ENCODE measurements at places on chromosomes 5 and 9.

GRCh38 chr5:143560378-143560777 is 156.9 kb upstream of the NR3C1 start:
- no peak for DNase-seq

DNA sequence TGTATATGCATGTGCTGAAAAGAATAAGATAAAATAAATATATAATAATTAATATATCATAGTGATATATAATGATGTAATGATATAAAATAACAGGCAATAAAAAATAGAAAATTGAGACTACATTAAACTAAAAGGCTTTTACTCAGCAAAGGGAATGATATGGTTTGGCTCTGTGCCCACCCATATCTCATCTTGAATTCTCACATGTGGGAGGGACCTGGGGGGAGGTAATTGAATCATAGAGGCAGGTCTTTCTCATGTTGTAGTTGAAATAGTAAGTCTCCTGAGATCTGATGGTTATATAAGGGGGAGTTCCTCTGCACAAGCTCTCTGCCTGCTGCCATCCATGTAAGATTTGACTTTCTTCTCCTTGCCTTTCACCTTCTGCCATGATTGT is 1550.9 kb upstream of the CDH6 start:
- DNase-seq = no peak

DNA sequence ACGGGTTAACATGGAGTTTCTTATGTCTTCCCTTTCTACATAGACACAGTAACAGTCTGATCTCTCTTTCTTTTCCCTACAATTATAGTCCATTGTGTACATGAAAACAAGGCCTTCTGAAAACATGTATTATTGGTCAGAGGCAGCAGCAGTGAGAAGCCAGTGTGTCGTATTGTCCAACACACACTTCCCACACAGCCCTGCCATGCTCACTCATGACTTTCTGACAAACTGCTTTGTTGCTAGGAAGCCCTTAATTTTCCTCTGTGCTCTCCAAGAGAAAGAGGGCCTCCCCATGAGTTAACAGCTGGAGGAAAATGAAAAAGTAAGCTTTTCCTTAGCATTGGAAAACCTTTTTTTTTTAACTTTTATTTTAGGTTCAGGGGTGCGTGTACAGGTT is 56.4 kb upstream of the N4BP3 start:
- no peak for DNase-seq

DNA sequence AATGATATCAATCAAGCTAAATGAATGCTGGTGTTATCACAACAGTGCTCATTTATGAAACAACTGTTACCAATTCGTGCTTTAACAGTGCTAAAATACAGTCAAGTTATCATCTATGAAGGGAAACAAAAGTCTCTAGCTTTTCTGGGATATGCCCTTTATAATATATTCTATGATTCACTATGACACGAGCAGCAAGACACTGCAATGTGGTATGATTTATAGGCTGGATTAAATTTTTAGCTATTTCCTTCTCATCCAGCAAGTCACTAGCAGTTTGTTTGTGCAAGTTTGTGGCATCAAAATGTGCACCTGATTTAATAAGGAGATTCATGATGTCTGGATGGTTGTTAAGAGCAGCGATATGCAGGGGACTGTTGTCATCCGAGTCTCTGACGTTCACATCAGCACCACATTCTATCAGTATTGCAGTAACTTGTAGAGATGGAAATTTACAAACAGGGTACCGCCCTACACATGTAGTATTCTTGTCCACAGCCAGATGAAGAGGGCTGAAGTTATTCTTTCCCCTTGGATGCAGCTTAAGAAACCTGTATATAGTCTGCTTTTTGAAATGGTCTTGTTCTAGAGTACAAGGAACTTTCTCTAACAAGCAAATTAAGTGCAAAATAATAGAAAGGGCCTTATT is 20.3 kb downstream of the FEM1C start:
- no peak for DNase-seq

DNA sequence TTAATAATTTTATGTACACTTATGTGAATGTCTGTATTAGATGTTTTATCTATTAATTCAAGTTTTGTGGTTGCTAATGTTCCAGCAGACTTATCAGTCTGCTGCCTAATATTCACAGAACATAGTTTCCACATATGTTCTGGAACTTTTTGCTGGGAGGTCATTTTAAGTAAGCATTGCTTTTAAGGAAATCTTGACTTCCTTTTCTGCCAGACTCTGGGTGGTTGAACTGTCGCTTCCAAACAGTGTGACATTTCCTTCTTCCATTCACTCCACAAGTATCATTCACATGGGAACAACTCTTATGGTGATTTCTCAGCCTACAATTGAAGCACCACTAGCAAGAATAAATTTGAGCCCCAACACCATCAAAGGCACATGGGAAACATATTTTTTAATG is 82.9 kb downstream of the PLCXD3 start:
- DNase-seq = no peak
